Stimulated activated CD8-positive, alpha-beta memory T cell treated with anti-CD3 and anti-CD28 coated beads, Interleukin-4, amount 100 ng/mL, for 1 hour (primary cell): ENCODE measurements at places on chromosomes 11 and 22.

GRCh38 chr22:27747396-27748221, 53.9 kb downstream of the MN1 start:
- no peak for DNase-seq

DNA sequence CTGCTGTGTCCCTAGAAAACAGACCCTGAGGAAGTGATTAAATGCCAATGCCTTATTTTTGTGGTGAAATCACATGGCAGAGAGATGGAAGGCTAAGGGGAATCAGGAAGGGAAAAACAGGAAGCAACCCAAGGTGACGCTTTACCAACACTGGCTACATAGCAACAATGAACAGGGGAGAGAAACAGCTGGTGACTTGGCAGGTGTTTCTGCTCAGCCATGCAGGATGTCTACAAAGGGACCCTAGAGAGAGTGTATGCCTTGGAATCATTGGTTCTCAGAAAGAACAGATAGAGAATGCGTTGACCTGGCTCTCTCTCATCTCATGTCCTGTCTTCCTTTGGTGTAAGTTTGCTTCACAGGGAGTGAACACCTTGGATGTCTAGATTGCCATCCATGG, 911.9 kb downstream of the OPCML start:
- DNase-seq: no peak

- DNase-seq: no peak
These were observed 58.6 kb upstream of the EIF3D start for GRCh38 chr22:36587289-36588154.

- DNase-seq: no peak
These were observed 4.5 kb upstream of the NOL12 start for GRCh38 chr22:37681556-37682049.

DNA sequence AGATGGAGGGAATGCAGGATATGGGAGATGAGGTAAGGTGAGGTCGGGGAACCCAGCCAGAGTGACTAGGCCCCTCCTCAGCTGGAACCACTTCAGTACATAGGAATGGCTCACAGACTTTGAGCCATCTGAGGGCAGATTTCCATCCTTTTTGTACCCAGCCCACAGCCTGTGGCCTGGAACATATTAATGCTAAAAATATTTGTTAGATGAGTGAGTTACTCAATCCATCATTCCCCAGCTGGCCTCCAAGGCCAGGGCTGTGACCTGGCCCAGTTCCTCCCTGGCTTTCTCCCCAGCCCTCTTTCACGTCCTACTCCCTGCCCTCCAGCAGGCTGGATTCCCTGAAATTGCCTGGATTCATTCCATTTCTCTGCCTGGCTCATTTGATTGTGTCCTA, 57.2 kb upstream of the PRDM11 start:
- DNase-seq: no peak
